ENCODE measurements at places on chromosomes 5 and 9.

DNA sequence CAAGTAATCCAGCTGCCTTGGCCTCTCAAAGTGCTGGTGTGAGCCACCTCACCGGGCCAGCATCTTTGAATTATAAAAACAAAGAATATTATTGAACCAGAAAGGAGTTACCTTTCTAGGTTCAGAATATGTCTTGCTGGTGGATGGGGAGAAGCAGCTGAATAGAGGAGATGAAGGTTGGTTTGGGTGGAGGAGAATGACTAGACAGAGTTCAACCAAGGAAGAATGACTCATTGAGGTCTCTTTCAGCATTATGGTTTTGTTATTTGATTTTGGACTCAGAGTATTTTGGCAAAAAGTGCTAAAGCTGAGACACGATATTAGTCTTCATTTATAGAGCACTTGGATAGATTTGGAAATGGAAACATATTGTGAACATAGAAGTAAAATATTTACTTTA, 75.2 kb upstream of the MPDZ start:
- peak; percentile 54 for DNase-seq

- no peak for DNase-seq
Observed at GRCh38 chr9:90459321-90459720, 183.3 kb downstream of the DIRAS2 start.

DNA sequence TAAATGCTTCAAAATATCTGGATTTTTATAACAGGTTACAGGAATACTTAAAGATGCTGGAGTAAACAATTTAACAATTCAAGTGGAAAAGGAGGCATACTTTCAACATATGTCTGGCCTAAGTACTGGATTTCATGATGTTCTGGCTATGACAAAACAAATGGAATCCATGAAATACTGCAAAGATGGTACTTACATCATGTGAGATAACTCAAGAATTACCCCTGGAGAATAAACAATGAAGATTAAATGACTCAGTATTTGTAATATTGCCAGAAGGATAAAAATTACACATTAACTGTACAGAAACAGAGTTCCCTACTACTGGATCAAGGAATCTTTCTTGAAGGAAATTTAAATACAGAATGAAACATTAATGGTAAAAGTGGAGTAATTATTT, 35.6 kb downstream of the SLC30A5 start:
- no peak for DNase-seq

DNA sequence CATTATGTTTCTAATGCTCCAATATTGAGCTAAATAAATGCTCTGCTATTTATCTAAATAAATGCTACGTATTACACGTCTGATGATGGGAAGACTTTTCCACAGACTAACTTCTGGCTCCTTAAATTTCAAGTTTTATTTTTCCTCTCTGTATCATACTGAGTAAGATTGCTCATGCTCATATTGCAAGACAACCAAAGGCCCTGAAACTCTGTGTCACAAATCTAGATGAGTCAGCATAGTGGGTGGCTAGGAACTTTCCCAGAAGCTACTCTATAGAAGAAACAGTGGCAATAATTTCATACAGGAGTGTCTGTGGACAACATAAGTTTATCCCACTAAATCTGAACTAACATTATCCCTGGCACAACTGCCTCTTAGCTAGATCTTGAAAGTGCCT, 53.0 kb upstream of the RFX3 start:
- DNase-seq, result no peak

GRCh38 chr5:149455889-149456409, 76.9 kb upstream of the IL17B start:
- no peak for DNase-seq

Data from NCI-H1105 treated with DMSO at 0.1 percent for 48 hours (cell line).